NCI-H69 (cell line): ENCODE measurements at places on chromosomes 2 and 18.

GRCh38 chr2:38771632-38772031, 6.4 kb upstream of the GEMIN6 start:
- DNase-seq = no peak

- DNase-seq = no peak
Observed at GRCh38 chr2:7405861-7406715, 488.9 kb downstream of the RNF144A start.

DNA sequence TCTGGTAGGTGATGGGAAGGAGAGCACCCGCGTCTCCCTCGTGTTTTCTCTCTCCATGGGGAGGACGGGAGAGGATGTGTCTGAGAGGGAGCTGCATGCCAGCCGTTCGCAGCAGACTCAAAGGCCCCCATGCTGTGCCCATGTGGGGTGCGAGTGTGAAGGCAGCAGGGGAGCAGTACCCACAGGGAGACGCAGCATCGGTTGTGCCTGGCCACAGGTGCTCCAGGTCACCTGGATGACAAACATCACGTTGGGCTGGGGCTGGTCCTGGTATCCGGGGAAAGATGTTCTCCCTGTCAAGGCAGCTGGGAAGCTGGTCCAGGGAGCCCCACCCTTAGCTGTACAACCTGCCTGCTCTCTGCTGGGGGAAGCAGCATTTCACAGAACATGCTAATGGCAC, 119.5 kb upstream of the SALL3 start:
- DNase-seq = peak; percentile 55

GRCh38 chr2:240202586-240202985, 62.1 kb upstream of the OTOS start:
- DNase-seq = no peak

DNA sequence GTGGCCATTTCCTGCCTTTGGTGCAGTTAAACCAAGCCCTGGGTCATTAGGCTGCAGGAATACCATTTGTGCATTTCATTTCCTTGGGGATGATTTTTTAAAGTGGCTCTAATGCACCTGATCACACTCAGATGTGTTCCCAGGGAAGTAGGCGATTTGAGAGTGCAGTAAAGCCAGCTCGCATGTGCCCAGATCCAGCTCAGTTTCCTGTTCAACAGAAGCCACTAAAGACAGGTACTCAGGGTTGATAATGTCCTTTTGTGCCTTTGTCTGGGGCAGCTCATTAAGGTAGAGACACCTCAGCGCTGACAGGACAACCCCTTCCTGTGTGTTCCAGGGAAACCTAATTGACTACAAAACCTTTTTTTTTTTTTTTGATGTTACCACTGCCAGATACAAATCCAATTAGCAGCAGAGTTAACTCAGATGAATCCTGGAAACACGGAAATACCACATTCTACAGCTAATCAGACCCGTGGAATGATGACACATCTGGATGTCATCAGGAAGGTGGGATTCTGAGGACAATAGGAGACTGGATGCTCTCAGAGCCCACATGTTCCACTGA, 15.2 kb upstream of the CHRNA1 start:
- DNase-seq = peak; percentile 72

DNA sequence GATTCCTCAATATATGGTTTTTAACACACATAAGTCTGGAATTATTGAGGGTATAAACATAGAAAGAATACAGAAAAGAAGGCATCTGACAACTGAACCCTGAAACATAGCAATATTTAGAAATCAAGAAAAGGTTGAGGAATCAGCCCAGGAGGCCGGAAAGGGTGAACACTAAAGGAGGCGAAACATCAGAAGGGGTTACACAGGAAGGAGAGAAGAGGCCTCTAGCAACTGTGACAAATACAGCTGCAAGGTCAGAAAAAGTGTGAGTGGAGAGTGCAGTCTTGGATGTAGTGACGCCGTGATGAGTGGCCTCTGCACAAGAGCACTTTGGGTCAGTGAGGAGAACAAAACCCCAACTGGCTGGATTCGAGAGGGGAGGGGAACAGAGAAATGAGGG, 70.7 kb downstream of the SLC9A2 start:
- DNase-seq = no peak

- DNase-seq = peak; percentile 21
Observed at GRCh38 chr2:45909677-45910191, 258.3 kb downstream of the PRKCE start.

DNA sequence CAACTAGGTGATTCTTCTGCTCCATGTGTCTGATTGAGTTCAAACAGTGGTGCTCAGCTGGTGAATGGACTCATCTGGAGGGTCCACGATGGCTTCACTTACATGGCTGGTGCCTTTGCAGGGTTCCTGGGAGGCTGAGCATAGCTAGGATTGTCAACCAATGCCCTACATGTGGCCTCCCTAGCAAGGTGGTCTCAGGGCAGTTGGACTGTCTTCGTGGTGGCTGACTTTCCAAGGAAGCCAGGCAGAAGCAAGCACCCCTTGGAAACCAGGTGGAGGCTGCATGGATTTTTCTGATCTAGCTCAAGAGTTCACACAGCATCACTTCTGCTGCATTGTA, 6.8 kb downstream of the IL1R2 start:
- no peak for DNase-seq

DNA sequence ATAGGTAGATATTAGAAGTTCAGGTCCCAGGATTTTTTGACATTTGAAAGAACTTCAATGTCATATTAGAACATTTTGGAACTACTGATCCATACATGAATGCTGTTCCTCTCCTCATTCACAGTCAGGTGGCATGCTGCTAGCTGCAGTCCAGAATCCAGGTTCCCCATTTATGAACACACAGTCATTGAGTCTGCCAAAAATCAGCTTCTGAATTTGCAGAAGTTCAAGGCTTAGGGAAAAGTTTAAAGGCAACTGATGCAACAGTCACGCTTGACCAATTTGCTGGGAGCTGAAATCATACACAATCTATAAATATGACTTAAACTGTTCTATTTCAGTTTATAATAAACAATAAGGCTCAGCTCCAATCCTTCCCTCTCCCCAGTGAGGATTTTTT, 17.3 kb upstream of the TTR start:
- DNase-seq = no peak

DNA sequence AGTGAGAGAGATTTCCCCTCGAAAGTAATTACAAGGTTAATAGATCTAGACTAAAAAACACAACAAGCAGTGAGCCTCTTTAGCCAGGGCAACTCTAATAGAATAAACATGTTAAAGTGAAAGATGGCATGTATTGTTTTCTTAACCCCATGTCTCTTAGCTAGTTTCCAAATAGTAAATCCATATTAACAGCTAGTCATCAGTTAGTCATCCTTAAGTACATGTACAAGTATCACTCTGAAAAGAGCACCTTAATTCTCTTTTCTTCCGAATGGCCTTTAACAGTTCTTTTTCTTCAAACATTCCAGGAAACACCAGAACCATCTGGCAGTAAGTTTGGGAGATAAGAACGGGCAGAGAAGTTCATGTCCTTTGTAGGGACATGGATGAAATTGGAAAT, 1480.0 kb downstream of the LRP1B start:
- DNase-seq = no peak

DNA sequence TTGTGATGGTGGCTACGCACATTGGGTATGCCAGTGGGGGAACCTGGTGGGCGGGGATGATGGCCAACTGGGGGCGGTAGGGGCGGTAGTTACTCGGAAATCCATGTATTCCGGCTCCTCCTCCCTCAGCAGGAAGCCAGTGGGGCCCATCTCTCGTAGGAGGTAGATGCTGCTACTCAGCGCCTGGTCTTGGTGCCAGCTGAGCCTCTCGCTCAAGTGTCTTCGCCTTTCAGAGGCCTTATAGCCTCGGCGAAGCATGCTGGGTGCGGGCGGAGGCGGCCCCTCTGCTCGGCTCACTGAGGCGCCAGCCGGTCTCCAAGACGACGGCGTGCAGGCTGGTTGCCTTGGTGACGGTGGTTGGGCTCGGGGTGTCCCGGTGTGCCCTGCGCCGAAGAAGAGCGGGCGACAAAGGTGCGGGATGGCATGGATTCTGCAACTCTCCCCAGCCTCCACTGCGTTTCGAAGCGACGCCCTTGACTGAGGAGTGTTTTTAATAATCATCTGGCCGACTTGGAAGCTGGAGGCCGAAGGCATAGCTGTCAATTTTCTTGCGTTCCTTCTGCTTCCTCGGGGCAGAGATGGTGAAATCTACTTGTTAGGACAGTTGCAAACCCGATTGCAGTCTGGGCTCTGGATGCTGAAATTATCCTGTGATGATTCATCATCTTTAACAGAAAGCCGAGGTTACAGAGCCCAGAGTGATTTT, at the start of gene ZSWIM2:
TSS of gene ZSWIM2 (minus strand) at position 298 of the 706 bp plus-strand sequence. CDS start at position 258, 40 bp downstream.
- peak; percentile 97 for DNase-seq

GRCh38 chr2:118989481-118989880, 47.5 kb downstream of the MARCO start:
- DNase-seq = no peak

DNA sequence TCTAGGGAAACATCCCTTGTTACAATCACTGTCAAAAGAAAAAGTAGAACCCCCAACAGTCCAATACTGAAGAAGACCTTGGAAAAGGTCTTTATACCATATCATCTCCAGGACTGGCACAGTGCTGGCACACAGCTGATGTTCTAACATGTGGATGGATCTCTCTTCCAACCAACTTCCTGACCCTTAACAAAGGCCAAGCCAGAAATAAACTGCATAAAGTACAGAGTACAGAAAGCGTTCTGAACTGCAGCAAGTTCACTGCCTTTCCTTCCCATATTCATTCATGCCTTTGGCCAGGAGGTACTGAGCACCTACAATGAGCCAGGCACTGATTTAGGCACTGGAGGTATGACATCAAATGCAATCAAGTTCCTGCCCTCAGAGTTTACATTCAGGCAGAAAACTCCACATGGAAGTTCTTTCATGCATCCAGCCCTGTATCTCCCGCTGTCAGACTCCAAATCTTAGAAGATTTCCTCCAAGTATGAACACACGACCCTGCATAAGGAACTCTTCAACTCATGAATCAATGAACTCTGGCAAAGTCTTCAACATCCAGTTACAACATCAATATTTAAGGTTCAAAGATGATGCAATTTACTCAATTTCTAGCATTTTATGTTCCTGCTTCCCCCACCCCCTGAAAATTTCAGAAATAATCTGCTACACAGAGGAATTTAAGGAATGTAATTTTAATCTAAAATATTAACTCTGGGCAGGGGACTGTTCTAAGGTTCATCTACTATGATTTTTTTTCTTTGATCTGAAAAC, 33.8 kb downstream of the ACVR1 start:
- DNase-seq = no peak

- peak; percentile 0 for DNase-seq
Observed at GRCh38 chr2:43592443-43592842, 3.4 kb downstream of the THADA start.

GRCh38 chr2:10449838-10450691, 1.9 kb upstream of the ODC1 start:
- DNase-seq = no peak

GRCh38 chr2:36125702-36126101, 229.9 kb upstream of the CRIM1 start:
- DNase-seq = peak; percentile 64

GRCh38 chr2:69948032-69948962, 13.1 kb downstream of the ASPRV1 start:
- peak; percentile 35 for DNase-seq

- no peak for DNase-seq
Observed at GRCh38 chr2:205494537-205495235, 187.6 kb upstream of the NRP2 start.

GRCh38 chr2:58449286-58450010, 208.3 kb upstream of the FANCL start:
- DNase-seq = peak; percentile 41

DNA sequence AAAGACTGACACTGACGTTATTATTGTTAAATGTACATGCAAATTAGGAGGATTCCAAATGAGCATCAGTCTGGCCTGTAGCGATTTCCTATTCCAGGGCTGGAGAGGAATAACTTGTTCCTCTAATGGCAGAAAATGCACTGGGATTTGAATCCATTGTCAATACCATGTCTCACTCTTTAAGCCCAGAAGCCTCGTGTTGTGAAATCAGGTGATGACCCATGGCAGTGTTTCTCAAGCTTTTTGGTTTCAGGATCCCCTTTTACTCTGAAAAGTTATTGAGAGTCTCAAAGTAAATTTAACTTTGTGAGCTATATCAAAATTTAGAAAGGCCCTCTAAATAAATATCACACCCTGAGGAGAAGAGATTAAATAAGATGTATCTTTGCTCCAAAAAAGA, 279.2 kb downstream of the GALR1 start:
- no peak for DNase-seq

DNA sequence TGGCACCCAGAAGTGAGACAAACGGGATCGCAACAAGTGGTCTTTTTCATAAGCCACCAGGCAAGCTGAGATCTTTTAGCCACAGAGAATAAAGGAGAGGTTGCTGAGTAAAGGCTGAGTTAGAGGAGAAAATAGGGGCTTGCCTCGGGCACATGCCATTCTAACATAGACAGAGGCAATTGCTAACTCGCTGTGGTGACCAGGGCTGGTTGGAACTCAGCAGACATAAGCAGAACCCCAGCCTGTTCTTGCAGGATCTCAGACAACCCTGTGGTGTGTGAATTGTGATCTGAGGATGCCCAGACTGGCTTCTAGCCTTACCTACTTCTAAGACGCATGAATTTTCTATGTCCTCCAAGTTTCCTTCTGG, 300.2 kb downstream of the CDCA7 start:
- no peak for DNase-seq

DNA sequence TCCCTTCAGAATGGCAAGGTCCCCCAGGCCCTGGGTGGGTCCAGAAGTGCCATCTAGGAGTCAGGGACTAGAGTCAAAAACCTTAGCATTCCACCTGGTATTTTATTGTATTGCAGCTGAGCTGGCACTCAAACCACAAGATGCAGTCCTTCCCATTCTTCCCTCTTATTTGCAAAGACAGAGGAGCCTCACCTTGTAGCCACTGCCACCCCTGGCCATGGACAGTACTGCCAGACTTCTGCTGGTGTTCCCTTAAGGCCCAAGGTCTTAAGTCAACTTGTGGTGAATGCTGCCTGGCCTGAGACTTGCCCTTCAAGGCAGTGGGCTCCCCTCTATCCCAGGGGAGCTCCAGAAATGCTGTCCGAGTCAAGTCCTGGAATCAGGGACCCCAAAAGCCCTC, 6.9 kb downstream of the UGT1A10 start:
- DNase-seq = peak; percentile 1

DNA sequence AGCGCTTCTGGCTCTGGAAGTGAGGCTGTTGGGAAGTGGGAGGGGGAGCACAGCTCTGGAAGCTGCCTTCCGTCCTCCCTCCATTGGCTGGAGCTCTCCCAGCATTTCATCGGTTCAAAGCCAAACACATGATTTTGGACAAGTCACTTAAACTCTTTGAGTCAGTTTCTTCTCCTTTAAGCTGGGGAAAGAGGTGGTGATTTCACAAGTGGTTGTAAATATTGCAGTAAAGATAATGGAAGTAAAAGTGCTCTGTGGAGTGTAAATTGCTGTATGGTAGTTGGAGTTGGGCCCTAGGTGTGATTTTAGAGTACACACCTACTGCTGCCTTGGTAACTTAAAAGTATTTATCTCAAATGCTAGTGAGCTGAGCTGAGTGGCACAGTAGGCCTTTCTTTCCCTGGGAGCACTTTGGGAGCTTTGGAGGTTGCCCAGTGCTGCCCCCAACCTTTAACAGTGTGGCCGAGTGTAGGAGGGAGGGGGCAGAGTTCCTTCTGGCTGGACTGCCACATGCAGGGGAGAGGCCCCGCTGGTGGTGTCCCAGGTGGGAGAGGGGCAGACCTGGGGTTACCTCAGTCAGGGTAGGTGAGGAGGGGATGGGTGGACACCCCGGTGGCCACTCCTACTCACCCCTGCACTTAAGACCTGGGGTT, 54.7 kb downstream of the ASAP2 start:
- DNase-seq = no peak
